ENCODE measurements at places on chromosomes 1 and 21. TPM values are rescaled to one million over a fixed set of nuclear protein-coding genes. Genes with fewer than 3 reads are reported as not detected.

Gene OR10Z1
- not detected for total RNA-seq

DNA sequence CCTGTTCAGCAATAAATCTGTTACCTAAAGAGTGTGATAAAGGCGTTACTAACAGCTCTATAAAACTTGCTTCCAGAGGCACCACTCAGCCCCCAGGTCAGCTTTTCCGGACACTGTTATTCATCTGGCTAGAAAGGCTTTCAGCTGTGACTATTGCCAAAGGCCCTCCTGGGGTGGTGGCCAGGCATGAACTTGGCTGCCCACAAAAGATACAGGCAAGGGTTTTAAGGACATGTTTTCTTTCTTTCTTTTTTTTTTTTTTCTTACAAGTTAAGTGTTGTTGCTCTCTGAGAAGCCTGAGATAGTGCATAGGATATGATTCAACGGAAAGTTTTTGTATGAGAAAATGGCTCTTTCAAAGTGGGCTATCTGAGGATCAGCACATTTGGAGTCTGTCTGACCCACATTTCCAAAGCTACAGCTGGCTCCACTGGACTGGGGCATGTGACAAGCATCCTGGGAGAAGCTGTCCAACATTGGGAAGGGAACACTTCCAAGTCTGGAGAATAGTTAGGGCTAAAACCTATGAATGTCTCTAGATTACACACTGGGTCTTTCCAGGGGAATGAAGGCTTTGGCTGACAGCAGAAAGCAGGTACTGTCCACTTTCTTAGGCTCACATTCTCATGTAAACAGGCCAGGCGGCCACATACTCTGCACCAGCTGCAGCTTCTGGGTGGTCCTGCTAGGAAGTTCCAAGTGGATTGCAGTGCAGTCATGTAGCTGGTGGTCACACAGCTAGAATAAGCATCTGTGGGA is 639.7 kb downstream of the LMO4 start:
- H3K4me3 ChIP-seq: no peak overlapping the region
- peak; percentile 37 for DNase-seq
- no peaks in the 10 kb centered on the region for H3K27me3 ChIP-seq
- H3K36me3 ChIP-seq: no peaks in the 10 kb centered on the region
- peaks cover 21% of the 10 kb centered on the region for H3K4me1 ChIP-seq
- no peak overlapping the region for H3K27ac ChIP-seq

Gene OR2G6
- total RNA-seq: not detected

- peak; percentile 55 for DNase-seq
- H3K27ac ChIP-seq: peak overlapping the region; percentile 81
- peak overlapping the region; percentile 94 for H3K4me3 ChIP-seq
- peaks cover 31% of the 10 kb centered on the region for H3K36me3 ChIP-seq
Measured at GRCh38 chr1:23980728-23981070, 572 bp upstream of the SRSF10 start.

Gene KIFAP3
- total RNA-seq: 6.9 TPM

DNA sequence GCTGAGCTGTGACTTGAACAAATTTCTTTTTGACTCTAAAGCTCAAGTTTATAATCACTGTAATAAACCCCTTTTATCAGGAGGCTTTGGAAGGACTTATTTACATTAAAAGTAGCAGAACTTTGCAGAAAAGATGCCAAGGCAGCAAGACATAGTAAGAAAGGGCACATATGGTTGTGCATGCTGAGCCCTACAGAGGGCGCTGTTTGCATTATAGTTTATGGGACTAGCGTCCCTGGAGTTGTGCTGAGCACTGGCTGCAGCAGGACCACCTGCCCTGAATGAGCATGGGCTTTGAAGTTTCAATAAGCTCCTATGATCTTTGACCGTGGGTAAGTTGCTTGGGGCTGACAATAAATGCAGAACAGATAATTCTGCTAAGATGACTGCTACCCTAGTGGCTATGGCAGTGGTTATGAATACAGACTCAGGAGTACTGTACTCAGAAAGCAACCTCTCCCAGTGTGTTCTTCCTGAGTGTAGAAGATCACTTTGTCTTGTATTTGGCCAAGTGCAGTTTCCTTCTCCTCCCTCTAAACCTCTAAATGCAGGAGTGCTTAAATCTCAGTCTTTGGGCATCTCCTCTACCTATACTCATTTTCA is 45.4 kb upstream of the USP1 start:
- no peaks in the 10 kb centered on the region for H3K4me1 ChIP-seq
- peak; percentile 38 for DNase-seq
- no peak overlapping the region for H3K27ac ChIP-seq
- H3K36me3 ChIP-seq: no peaks in the 10 kb centered on the region
- no peaks in the 10 kb centered on the region for H3K27me3 ChIP-seq
- H3K4me3 ChIP-seq: no peak overlapping the region

GRCh38 chr1:212581034-212581433 is 27.5 kb upstream of the ATF3 start:
- H3K4me1 ChIP-seq: 0 out of 2 replicates have a peak, but pooled peaks cover 6% of the 10 kb centered on the region
- H3K4me3 ChIP-seq: no peak overlapping the region
- DNase-seq: no peak
- no peaks in the 10 kb centered on the region for H3K36me3 ChIP-seq
- H3K27ac ChIP-seq: no peak overlapping the region

GRCh38 chr1:109099938-109100773 is 9.6 kb downstream of the TMEM167B start:
- peak overlapping the region; percentile 92 for H3K4me3 ChIP-seq
- H3K27me3 ChIP-seq: no peaks in the 10 kb centered on the region
- H3K27ac ChIP-seq: peak overlapping the region; percentile 41
- peaks cover 11% of the 10 kb centered on the region for H3K4me1 ChIP-seq
- H3K36me3 ChIP-seq: peaks cover 3% of the 10 kb centered on the region
- peak; percentile 97 for DNase-seq

DNA sequence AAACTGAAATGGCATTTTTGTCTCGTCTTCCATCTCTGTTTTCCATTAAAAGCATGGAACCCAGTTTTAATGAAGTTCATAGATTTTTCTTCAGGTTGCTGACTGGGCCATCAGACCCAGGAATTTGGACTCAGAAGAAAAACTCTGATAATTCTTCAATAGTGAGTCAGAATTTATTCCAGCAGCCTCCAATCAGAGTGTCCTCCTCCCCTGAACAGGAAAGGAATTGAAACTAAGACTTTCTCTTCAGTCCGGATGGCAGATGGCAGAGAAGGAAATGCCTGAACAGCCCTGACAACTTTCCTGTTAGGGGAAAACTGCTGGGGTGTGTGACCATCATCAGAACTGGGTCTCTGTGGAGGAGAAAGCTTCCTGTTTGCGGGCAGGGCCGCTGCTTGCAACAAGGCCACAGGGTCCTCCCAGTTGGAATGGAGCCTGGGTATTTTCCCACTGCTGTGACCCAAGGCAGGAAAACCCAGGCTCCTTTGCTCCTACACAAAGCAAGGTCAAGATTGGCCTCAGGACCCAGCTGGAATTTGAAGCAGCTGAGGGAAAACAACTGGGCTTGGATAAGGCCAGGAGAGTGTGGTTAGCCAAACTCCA is 20.7 kb downstream of the CD34 start:
- H3K4me3 ChIP-seq: no peak overlapping the region
- DNase-seq: peak; percentile 63
- H3K36me3 ChIP-seq: no peaks in the 10 kb centered on the region
- no peaks in the 10 kb centered on the region for H3K27me3 ChIP-seq
- H3K27ac ChIP-seq: no peak overlapping the region

- H3K27me3 ChIP-seq: no peaks in the 10 kb centered on the region
- H3K36me3 ChIP-seq: no peaks in the 10 kb centered on the region
- 0 out of 2 replicates have a peak, but pooled peaks cover 3% of the 10 kb centered on the region for H3K4me1 ChIP-seq
- no peak for DNase-seq
- no peak overlapping the region for H3K4me3 ChIP-seq
Measured at GRCh38 chr1:118931876-118932275, 56.3 kb downstream of the TBX15 start.

GRCh38 chr1:10903821-10904220 is 107.4 kb upstream of the CASZ1 start:
- H3K4me3 ChIP-seq: no peak overlapping the region
- H3K36me3 ChIP-seq: no peaks in the 10 kb centered on the region
- DNase-seq: no peak
- H3K27me3 ChIP-seq: no peaks in the 10 kb centered on the region
- H3K27ac ChIP-seq: no peak overlapping the region

Gene CASQ2
- total RNA-seq: 0.17 TPM

Gene COL16A1
- total RNA-seq: 5.0 TPM

- H3K27ac ChIP-seq: no peak overlapping the region
- no peak for DNase-seq
- H3K27me3 ChIP-seq: no peaks in the 10 kb centered on the region
- H3K36me3 ChIP-seq: no peaks in the 10 kb centered on the region
- H3K4me1 ChIP-seq: 0 out of 2 replicates have a peak, but pooled peaks cover 9% of the 10 kb centered on the region
- no peak overlapping the region for H3K4me3 ChIP-seq
Measured at GRCh38 chr1:66360285-66360724, 173.6 kb upstream of the SGIP1 start.

GRCh38 chr21:35559829-35560225 is 500.5 kb downstream of the SETD4 start:
- H3K27ac ChIP-seq: no peak overlapping the region
- DNase-seq: no peak
- H3K4me3 ChIP-seq: no peak overlapping the region
- H3K4me1 ChIP-seq: peaks cover 3% of the 10 kb centered on the region
- H3K36me3 ChIP-seq: no peaks in the 10 kb centered on the region

DNA sequence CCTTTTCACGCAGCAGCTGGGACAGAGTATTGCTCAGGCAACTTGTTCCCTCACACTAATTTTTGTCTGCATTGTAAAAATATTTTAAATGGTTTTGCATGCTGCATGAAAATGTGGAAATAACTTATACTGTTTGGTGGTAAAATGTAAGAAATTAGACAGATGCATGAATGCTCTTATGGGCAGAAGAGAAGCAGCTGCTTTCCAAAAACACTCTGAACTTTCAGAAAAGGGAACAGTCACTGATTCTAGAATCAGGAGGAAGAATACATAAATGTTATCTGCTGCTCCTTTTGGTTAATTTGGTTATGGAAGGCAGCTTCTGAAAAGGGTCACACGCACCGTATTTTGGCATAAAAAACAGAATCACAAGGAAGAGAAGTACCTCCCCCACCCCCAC is 87.0 kb upstream of the RUNX1 start:
- DNase-seq: no peak
- H3K36me3 ChIP-seq: no peaks in the 10 kb centered on the region
- H3K4me1 ChIP-seq: peaks cover 42% of the 10 kb centered on the region
- peak overlapping the region; percentile 94 for H3K27ac ChIP-seq
- 0 out of 2 replicates have a peak overlapping the region, but pooled peaks have one; percentile 27 for H3K4me3 ChIP-seq

DNA sequence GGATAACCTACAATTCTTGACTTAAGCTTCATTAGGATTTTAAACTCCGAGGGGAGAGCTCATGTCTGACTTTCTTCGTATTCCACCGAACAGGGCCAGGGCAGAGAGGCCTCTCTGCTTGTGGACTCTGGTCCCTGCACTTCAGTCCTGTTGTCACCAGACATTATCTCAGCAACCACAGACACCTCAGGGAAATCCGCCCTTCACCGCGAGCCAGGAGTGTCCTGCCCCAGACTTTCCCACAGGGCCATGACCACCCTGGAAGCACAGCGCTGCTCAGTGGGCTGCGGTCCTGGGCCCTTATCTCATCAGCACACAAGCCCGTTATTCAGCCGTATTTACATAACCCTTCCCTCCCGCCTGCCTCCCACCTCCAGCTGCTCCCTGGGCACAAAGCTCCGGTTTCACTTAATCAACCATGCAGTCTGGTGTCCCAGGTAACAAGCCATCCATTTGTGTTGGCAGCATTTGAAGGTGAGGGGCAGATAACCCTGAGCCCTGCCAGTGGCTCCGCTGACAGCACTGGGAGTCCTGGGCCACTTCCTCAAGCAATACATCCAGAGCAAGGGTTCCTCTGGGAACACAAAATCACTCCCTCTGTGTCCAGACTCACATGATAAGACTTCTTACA is 122.8 kb upstream of the RAB4A start:
- no peaks in the 10 kb centered on the region for H3K36me3 ChIP-seq
- H3K27me3 ChIP-seq: peaks cover 85% of the 10 kb centered on the region
- no peak overlapping the region for H3K27ac ChIP-seq
- DNase-seq: no peak
- H3K4me3 ChIP-seq: no peak overlapping the region

DNA sequence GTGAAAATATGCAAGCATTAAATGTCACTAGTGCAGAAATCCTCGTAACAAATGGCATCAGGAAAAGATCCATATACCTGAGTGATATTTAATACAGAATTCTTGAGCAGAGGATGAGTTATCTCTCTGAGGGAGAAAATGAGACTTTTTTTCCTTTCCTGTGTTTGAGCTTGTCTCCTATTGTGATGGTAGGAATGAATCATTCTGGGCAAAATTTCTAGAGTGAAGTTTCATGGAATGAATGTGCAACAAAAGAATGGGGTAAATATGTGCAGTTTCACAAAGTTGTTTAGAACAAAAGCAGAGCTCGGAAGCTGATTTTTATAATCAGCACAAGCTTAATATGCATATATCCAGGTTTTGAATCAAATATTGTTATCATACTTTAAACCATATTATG is 4.6 kb downstream of the CTPS1 start:
- H3K27ac ChIP-seq: no peak overlapping the region
- peak; percentile 17 for DNase-seq
- peaks cover 31% of the 10 kb centered on the region for H3K4me1 ChIP-seq
- peaks cover 68% of the 10 kb centered on the region for H3K36me3 ChIP-seq

DNA sequence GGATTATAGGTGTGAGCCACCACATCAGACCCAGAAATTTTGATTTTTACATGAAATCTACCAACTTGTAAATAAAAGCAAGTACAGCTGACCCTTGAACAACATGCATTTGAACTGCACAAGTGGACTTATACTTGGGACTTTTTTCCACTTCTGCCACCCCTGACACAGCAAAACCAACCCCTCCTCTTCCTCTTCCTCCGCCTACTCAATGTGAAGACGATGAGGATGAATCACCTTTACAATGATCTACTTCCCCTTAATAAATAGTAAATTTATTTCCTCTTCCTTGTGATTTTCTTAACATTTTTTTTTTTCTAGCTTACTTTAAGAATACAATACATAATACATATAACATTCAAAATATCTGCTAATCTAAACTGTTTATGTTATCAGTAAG is 17.5 kb upstream of the YRDC start:
- peaks cover 9% of the 10 kb centered on the region for H3K4me1 ChIP-seq
- H3K4me3 ChIP-seq: no peak overlapping the region
- no peak overlapping the region for H3K27ac ChIP-seq
- H3K27me3 ChIP-seq: no peaks in the 10 kb centered on the region

DNA sequence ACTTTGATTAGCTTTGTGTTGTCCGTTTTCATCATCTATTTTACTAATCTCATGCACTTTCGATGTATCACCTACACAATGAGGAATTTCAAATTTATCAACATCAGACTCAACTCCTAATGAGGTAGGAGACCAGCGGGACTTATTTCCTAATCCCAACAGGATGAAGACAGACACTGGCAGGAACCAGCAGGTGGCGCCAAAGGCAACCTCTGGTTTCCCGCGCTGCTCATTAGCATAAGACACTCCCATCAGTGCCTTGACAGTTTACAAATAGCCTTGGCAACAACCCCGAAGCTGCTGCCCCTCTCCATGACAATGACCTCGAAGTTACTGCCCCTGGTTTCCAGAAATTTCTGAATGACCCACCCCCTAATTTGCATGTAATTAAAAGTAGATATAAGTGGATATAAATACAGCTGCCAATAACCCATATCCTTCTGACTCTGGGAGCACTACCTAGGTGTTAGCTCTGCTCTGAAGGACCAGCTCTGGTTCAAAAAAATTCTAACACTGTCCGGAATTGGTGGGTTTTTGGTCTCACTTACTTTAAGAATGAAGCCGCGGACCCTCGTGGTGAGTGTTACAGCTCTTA is 974.8 kb downstream of the ADGRL2 start:
- no peaks in the 10 kb centered on the region for H3K4me1 ChIP-seq
- H3K27ac ChIP-seq: no peak overlapping the region
